Stimulated activated CD4-positive, alpha-beta T cell treated with anti-CD3 and anti-CD28 coated beads, Interleukin-2, amount 100 ng/mL, for 4 hours (primary cell): ENCODE measurements at places on chromosomes 1 and 21.
A peak's percentile ranks its signal among the peaks of the same experiment; 100 is the strongest.

DNA sequence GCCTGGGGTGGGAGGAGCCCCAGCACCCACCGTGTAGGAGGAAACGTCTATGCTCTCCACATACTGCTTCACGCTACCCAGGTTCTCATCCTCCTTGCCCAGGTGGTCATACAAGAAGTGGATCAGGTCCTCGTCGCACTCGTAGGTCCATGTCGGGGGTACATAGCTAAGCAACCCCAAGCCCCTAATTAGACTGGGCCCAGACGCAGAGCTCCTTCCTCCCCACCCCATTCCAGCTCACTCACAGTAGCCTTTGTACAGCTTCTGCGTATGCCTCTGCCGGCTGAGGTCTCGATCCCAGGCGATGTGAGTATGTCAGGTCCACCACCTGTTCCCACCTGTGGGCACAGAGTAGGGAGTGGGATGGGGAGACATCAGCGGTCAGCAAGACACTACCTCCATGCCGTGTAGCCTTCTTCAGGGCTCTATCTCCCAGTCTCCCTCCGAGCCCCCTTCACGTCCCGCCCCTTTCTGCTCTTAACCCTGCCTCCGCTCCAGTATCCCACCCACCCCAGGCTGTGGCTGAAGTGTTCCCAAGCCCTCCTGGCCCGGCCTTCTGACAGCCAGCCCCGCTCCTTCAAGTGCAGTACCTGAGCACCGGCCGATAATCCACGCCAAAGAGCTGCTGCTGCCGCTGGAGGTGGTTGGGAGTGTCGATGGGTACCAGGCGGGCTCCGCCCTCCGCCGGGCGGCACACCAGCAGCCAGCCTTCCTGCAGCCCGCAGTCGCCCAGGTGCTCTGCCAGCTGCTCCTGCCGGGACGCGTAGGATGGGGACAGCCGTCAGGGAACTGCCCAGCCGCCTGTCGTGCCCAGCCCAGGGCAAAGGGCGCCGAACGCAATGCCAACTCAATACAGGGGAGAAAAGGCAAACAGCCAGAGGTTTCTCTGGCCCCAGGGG lies 919 bp downstream of the HECTD3 start:
- no peak for DNase-seq

DNA sequence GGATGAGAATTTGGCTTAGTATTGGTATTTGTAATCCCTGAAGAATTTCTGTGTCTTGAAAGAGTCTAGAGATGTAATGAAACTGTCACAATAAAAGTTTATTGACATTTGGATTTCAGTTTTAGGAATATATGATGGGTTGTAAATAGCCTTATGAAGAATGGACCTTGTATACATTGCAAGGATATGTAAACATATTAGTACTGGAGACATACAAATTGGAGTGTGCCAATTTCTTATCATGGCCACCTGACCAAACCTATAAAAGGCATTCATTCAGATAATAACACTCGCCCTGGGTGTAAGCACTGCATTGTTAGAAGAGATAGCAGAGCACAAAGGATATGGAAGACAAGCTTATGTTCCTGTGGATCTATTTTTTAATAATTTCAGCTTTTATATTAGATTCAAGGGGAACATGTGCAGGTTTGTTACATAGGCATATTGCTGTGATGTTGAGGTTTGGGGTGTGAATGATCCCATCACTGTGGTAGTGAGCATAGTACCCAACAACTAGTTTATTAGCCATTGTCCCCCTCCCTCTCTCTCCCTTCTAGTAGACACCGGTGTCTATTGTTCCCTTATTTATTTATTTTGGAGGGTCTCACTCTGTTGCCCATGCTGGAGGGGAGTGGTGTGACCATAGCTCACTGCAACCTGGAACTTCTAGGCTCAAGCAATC lies 8.6 kb downstream of the S1PR1 start:
- DNase-seq, result no peak

GRCh38 chr21:34115160-34115559 lies 41.8 kb downstream of the MRPS6 start:
- DNase-seq, result no peak

GRCh38 chr21:45641480-45642035 lies 2.0 kb upstream of the PCBP3 start:
- DNase-seq, result no peak

DNA sequence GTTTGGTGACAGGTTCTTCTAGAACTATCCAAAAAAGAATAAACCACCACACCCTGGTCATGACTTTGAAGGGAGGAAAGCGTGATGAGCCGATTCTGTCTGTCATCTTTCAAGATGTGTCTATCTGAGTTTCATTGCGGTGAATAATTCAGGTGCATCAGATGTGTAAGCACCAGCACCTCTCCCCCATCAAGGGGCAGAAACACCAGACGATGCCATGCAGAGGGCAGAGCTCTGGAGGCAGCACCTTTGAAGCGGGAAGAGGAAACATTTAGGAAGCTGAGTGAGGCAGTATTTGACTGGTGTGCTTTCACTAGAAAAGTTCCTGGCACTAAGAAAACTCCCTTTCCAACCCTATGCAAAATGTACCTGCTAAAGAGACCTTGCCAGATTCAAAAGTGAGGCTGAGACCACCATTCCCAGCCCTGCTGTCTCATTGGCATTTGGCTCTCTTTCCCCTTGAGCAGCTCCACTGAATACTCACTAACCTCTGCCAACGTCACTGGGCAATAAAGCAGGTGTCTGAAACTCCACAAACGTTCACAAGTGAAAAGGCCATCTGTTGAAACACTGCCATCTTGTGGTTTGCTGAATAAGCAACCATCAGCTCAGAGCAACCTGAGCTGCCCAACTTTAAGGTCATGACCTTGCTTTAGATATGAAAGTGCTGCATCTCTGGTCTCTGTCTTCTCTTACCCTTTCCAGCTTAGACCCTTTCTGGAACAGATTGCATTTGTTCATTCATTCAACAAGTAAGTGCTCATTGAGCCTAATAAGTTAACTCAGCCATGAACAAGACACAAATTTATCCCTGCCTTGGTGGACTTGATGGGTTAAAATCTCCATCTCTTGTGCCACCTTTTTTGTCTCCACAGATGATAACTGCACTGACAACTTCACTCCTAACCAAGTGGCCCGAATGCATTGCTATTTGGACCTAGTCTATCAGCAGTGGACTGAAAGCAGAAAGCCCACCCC lies 228.6 kb downstream of the PAPPA2 start:
- no peak for DNase-seq

- DNase-seq, result no peak
Measured at GRCh38 chr1:43576521-43576920, 45.8 kb downstream of the PTPRF start.

- DNase-seq, result no peak
Measured at GRCh38 chr1:57112148-57112547, 146.3 kb upstream of the C8B start.

DNA sequence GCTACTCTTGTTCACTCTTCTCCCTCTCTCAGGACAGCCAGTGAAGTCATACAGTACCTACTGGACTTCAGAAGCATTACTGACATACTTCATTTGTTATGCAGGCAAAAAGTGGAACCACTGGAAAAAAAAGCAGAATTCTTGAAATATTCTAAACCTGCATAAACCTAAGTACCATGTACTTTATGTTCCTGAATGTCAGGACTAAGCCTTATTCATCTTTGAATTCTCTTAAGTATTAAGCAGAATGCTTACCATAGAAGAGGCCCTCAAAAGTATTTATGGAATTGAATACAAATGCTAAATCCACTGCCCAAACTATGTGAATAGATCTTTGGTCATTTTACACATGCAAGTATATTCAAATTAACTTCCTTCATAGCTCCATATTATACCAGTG lies 7.8 kb downstream of the PSMB2 start:
- DNase-seq, result no peak

GRCh38 chr1:225526878-225527277 lies 99.0 kb upstream of the LBR start:
- DNase-seq, result no peak

- DNase-seq, result no peak
Measured at GRCh38 chr1:55172272-55172671, 42.9 kb downstream of the USP24 start.

GRCh38 chr1:201072149-201072548 lies 40.1 kb downstream of the CACNA1S start:
- no peak for DNase-seq

DNA sequence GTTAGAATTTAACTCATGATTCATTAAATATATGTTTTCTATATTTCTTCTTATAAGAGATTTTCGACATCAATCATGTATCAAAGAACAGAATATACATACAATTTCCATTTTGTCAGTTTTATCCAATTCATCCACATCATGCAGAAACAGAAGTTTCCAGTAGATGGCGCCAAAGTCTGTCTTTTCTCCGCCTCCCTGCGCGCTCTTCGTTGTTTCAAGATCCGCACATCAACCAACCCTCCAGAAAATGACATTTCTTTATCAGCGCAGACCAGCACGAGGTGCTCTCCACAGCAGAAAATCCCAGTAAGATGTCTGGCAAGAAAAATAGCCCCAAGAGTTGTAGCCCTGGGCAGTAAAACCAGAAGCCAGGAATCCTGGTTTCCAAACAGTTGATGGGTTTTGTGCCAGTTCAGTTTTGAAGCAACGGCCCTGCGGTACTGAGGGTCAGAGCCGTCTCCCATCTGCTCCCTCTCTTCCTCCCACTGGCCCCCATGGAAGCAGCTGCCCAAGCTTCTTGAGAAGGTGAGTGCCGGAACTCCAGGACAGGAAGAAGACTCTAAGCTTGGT lies 38.6 kb upstream of the GPR137B start:
- DNase-seq, result peak; percentile 43

- DNase-seq, result no peak
Measured at GRCh38 chr1:180261524-180262155, 31.6 kb downstream of the LHX4 start.

DNA sequence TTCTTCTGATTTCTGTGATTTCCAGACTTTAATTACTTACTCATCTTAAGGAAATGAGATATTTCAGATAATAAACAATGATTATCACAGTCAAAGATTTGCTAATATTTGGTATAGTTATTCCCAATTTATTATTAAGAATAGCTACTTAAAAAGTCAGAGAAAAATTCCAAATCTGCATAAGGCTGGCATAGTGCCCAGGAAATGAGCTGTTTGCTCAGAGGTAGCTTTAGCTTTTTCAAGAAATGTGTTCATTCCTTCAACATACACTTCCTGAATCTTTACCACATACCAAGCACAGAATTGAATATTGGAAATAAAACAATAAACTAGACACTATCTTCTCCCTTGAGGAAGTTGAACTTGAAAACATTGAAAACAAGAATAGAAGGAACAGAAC lies 44.3 kb upstream of the KCNK1 start:
- DNase-seq, result no peak

- no peak for DNase-seq
Measured at GRCh38 chr1:167202049-167202448, 18.6 kb upstream of the POU2F1 start.

GRCh38 chr1:152002960-152003359 lies 9.3 kb upstream of the S100A10 start:
- DNase-seq, result no peak

GRCh38 chr1:40901886-40902852 lies 40.0 kb upstream of the CITED4 start:
- no peak for DNase-seq

DNA sequence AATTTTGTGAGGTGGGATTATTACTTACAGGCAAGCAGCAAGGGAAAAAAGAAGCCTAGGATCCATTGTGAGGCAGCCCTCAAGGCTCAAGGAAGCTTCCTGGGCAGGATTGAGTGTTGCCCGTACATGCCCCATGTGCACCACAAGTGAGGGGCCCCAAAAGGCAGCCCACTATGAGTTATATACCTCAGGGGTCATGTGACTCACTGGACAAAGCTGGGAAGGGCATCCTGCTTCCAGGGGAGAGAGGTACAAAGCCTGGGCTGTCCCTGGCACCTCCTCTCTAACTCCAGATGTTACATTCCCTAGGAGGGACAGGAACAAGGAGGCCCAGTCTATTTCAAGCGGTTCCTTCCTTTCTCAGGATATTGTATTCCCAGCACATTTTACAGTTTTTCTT lies 34.0 kb upstream of the CD1D start:
- no peak for DNase-seq

GRCh38 chr1:26556111-26556510 lies 26.6 kb downstream of the RPS6KA1 start:
- DNase-seq, result no peak

- DNase-seq, result no peak
Measured at GRCh38 chr1:236023926-236024565, 40.8 kb downstream of the NID1 start.

- DNase-seq, result peak; percentile 6
Measured at GRCh38 chr1:210400043-210400840, 71.5 kb downstream of the HHAT start.

- DNase-seq, result no peak
Measured at GRCh38 chr1:235127732-235128455, 743 bp downstream of the TOMM20 start.

DNA sequence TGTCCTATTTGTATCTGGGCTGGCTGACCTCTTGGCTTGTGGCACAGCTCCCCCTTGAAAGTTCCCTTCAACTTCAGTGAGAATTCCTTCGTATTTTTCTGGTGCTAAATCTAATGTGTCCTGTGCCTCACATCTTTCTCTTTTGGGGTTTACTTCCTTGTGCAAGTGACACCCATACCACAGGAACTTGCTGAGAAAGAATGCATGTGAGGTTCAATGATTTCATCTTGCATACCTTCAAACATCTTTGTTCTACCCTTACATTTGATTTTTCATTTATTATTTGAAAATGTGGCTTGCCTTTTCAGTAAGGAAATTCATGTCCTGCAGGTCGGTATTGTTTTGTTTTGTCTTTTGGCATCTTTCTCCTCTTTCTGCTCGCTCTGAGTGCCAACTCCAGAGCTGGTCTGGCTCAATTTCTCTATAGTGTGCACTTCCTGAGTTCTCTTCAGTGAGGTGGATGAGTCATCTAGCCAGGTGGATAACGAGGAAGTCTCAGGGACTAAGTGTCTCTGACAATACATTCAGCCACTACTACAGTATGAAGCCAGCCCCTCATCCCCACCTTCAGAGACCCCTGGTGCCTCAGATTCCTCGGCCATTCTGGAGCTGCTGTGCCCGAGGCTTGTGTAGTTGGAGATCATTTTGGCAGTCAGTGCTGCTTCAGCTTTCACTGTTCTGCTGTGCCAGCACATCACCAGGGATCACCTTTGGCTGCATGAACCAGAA lies 59.5 kb downstream of the RIPK4 start:
- no peak for DNase-seq

GRCh38 chr1:165726169-165726568 lies 27.8 kb upstream of the ALDH9A1 start:
- no peak for DNase-seq

- DNase-seq, result no peak
Measured at GRCh38 chr1:160539684-160539989, 16.6 kb upstream of the SLAMF6 start.

- DNase-seq, result no peak
Measured at GRCh38 chr1:91440847-91441246, 36.2 kb upstream of the HFM1 start.

- no peak for DNase-seq
Measured at GRCh38 chr21:41750051-41750450, 16.8 kb downstream of the RIPK4 start.

- no peak for DNase-seq
Measured at GRCh38 chr1:117815926-117816325, 113.5 kb downstream of the GDAP2 start.

DNA sequence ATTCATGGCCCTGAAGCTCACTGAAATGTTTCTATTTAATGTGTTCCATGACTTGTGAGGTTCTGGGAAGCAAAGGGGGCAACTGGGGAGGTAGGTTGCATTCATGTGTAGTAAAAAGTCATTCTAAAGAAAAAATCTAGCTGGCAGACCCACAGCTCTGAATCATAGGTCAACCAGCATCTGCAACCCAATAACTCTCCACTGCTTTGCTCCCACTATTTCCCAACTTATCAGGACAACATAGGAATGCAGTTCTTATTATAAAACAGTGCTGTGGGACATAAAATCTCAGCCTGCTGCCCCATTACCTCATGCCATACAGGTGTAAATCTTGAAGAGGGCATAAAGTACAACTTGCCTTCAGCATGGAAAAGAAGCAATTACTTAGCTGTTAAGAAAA lies 576.1 kb upstream of the PTBP2 start:
- DNase-seq, result no peak
